ENCODE measurements at places on chromosomes 6 and 20. TPM values are rescaled to one million over a fixed set of nuclear protein-coding genes. Genes with fewer than 3 reads are reported as not detected.
A peak's percentile ranks its signal among the peaks of the same experiment; 100 is the strongest.

DNA sequence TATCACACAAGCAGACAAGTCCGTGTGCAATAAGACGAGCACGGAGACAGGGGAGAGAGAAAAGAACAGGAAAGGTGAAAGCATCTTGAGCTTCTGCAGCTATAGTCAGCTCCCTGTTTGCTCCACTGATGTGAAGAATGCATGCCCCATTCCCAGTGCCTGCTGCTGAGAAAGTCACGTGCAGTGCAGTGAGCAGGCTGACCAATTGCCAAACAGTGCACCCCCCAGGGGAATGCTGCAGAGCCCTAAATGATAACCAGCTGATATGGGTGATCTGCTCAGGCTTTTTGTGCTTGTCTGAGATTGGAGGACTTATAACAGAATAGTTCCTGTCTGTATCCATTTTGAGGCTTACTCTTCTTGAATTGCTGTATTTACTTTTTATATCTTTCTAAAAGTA, 121.5 kb downstream of the PACRG start:
- no peak for DNase-seq

GRCh38 chr20:829551-829950, 4.0 kb upstream of the FAM110A start:
- peak; percentile 3 for DNase-seq

DNA sequence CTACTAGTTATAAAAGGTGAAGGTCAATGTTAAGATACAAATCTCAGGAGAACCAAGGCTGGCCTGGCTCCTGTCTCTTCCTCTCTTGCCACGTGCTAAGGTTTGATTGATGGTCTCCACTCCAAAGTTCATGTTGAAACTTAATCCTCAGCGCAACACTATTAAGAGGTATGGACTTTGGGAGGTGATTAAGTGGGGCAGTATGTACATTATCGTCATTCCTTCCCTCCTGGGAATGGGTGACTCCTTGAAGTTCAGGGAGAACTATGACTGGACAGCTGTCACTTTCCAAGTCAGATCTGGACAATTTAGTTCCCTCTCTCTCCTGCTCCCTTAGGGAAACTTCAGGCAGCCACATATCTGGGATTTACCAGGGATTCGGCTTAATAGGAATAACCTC, 50.5 kb downstream of the KCNK5 start:
- no peak for DNase-seq

Gene AKAP12
- 44.9 TPM for total RNA-seq

DNA sequence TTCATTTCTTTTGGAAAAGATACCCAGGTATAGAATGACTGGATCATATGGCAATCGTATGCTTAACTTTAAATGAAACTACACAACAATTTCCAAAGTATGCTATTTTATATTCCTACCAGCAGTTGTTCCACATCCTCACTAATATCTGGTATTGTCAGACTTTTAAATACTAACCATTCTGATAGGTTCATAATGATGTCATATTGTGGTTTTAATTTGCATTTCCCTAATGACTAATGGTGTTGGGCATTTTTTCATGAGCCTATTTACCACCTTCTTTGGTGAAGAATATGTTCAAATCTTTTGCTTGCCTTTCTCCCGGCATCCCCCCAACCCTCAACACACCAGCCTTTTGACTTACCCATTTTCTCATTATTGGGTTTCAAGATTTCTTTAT, 96.2 kb upstream of the HMGN3 start:
- no peak for DNase-seq

Gene KHDRBS2
- total RNA-seq: not detected

Gene LAMA4
- total RNA-seq: 63.7 TPM

GRCh38 chr6:159989492-159990480, 20.9 kb downstream of the IGF2R start:
- no peak for DNase-seq

Gene VSTM2L
- total RNA-seq: 158 TPM

DNA sequence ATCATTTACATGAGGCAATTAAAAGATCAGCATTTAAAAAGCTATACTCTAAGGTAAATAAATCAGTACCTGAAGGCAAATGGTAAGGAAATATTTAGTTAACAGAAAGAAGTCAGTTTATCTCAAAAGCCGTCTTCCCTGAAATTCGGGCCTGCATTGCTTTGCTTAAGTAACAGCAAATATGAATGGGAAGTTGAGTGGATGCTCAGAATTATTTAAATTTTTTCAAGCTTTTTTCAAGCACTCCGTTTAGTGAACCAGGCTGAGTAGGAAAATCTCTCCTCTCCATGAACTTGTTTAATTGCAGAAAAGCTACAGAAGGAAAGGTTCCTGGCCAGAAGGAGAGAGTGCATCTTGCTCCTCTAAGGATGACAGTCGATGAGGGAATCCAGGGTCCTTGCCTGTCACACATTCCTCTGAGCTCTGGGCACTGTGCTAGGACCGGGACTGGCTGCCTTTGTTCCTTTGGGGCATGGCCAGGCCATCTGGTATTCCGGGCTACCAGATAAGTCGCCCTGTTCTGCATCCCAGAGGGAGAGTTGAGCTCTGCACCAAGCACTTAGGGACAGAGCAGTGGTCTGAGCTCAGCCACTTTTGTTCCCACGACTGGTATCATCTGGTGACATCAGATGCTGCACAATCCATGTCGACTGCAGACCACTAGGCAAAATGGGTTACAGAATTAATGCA, 77.6 kb downstream of the RIN2 start:
- no peak for DNase-seq

DNA sequence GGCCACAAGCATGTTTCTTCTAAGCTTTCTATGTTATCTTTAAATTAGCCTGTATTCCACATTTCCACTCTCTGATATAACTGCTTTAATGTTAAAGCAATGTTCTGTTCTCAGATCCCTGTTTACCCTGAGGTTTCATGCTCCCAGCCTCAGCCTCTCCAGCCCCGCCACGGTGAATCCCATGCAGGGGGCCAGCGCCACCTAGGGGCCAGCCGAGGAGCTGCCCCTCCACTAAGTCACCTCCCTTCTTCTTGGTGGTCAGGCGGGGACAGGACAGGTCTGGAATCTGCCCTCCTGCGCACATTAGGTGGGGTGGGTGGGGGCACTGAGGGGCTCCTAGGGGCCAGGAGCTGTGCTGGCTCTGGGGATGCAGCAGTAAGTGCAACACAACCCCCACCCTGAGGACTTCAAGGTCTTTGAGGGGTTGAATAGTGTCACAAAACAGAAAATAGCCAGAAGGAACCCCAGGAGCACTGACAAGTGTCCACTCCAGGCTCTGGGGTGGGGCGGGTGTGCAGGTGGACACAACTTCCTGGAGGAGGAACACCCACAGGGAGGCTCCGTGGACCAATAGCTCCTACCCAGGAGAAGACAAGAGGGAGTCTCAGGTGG, 61.6 kb downstream of the RAB44 start:
- DNase-seq: peak; percentile 80

GRCh38 chr6:7541175-7542064, at the start of gene DSP:
Gene DSP, plus strand, starts transcription at chr6:7541671. Its CDS starts 245 bp downstream, at chr6:7541916.
- peak; percentile 62 for DNase-seq

- no peak for DNase-seq
Measured at GRCh38 chr6:130781557-130781956, 45.6 kb upstream of the SMLR1 start.

GRCh38 chr20:9689041-9689440, 149.8 kb downstream of the PAK5 start:
- DNase-seq: no peak

Gene BPIFB4
- total RNA-seq: not detected

Gene MUC22
- total RNA-seq: not detected

GRCh38 chr20:36542516-36543183, 1.3 kb downstream of the MYL9 start:
- DNase-seq: no peak

DNA sequence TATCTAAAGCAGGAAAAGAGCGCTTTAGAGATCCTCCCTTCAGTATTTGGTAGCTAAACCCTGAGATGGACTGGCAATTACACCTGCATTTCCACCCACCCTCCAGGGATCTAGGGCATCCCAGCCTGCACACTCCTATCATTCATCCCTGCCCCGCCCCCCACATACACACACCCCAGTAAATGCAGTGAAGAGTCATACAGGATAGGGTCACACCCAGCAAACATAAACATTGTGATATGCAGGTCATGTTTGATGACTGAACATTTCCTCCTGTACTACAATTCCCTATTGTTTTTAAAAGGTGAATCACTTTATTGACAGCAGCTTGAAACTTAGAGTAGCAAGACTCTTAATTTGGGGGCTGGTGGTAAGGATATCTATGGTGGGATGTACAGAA, 112.9 kb downstream of the FOXO3 start:
- DNase-seq: no peak

GRCh38 chr6:69784595-69785377, 12.0 kb downstream of the LMBRD1 start:
- no peak for DNase-seq

DNA sequence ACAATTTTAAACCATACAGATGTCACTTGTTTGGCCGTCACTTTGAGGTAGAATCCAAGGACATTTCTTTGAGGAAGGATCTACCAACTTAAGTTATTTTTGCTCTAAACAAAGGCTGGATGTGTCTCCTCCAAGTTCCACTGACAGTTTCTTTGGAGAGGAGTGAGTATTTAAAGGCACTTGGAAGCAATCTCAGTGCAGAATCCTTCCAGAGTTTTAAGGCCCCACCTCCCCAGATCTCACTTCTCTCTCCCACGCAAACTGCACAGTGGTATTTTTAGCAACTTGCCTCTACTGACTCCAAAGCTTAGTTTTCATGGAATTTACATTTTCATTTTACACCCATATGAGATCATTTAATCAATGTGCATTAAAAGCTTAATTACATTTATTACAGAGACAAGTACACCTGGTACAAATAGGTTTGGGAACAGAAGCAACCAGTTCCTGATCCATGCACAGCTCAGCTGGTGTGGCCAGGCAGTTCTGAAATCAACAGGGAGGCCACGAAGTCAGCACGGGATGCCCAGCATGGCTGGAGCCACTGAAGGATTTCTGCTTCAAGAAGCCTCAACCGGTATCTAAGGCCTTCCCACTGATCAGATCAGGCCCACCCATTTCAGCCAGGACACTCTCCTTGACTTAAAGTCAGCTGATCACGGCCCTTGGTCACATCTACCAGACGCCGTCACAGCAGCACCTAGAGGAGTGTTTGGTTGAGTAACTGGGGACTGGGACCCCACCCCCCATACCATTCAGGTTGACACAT, 109.8 kb downstream of the SYCP2 start:
- DNase-seq: no peak

- no peak for DNase-seq
Measured at GRCh38 chr6:161406646-161407045, 132.8 kb upstream of the AGPAT4 start.

Gene VSX1
- 0.38 TPM for total RNA-seq

Gene SYTL3
- total RNA-seq: 3.7 TPM

- no peak for DNase-seq
Measured at GRCh38 chr6:110250838-110251237, 70.6 kb downstream of the CDC40 start.

DNA sequence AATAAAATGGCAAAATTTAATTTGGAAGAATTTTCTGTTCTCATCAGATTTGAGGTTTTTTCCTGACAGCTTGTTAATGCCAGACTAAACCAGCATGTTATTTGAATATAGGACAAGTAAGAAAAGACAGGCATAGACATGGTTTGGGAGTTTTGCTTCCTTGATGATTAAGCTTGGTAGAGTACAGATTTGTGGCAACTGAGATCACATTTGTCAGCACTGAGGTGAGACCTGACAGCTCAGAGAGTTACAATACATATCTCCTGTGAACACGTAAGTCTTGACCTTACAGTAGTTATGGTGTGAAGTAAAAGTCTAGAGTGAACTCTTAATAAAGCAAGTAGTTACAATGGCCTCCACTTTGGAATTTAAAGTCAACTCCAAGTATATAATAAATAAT, 34.5 kb downstream of the CENPW start:
- DNase-seq: no peak

Gene RPRD1B
- 78.6 TPM for total RNA-seq

GRCh38 chr20:54633374-54634355, 158.3 kb downstream of the DOK5 start:
- DNase-seq: no peak

DNA sequence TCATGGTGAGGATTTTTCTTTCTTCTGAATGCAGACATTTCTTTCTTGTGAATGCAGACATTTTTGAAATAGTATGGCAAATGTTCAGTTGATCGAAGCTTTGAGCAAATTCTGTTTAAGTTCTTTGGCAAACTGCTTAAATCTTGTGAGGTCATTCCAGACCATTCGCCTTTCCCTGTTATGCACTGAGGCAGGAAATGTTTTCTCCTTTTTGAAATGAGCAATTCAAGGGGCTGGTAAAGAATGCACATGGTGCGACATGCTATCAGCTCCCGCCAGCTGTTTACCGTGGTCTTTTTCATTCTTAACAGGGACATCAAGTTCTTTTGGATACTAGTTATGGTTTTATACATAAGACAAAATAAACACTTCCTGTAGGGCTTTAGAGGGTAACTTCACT, 112.0 kb upstream of the CCN2 start:
- DNase-seq: no peak
